ENCODE measurements at places on chromosomes 2 and 18.

DNA sequence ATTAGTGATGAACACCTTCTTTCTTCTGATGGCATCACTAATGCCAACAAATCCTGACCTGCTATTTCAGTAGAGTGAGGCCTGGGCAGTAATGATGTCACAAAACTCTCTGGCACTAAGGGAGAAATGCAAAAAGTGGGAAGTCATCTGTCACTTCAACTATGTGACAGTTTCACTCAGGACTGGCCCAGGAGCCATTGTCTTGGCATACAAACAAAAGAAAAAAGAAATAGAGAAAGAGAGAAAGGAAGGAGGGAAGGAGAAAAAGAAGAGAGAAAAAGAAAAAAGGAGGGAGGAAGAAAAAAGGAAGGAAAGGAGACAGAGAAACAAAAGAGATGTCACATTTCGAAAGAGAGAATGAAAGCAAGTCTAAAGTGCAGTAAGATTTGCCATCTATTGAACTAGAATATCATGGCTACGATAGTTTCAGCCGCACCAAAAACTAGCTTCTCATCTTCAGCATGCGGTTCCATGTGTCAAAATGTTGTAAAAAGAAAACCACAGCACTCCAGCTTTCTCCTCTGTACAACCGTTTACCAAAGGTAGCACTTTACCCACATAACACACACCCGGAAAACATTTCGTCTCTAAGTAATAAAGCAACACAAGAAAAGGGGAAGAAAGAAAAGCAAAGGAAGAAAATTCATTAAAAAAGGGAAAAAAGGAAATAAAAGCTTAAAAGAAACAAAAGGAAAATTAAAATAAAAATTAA is 50.1 kb downstream of the CD226 start:
- DNase-seq: no peak

- no peak for DNase-seq
Measured at GRCh38 chr18:11947214-11948191, 33.8 kb upstream of the IMPA2 start.

GRCh38 chr18:48490641-48491293 is 48.1 kb upstream of the CTIF start:
- no peak for DNase-seq

DNA sequence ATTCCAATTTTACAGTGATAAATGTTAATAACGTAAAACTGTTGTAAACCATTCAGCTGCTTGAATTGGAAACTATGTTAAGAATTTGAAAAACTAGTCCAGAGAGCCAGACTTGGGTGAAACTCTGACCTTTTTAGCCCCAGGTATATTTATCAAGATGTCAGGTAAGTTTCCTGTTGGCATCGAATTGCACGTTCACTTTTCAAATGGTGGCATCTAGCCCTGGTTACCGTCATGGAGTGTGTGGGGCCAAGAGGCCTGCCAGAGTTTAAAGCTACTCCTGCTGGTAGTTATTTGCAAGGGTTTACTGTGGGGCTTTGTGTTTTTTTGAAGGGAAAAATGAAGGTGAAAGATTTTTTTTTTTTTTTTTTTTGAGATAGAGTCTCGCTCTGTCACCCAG is 109.9 kb downstream of the WDSUB1 start:
- no peak for DNase-seq

- DNase-seq: no peak
Measured at GRCh38 chr2:232214053-232214452, 164.5 kb upstream of the ALPP start.
